Stomach (tissue), 19 donors: ENCODE measurements at places on chromosomes 12 and 14. TPM values are rescaled to one million over a fixed set of nuclear protein-coding genes. Genes with fewer than 3 reads are reported as not detected.

DNA sequence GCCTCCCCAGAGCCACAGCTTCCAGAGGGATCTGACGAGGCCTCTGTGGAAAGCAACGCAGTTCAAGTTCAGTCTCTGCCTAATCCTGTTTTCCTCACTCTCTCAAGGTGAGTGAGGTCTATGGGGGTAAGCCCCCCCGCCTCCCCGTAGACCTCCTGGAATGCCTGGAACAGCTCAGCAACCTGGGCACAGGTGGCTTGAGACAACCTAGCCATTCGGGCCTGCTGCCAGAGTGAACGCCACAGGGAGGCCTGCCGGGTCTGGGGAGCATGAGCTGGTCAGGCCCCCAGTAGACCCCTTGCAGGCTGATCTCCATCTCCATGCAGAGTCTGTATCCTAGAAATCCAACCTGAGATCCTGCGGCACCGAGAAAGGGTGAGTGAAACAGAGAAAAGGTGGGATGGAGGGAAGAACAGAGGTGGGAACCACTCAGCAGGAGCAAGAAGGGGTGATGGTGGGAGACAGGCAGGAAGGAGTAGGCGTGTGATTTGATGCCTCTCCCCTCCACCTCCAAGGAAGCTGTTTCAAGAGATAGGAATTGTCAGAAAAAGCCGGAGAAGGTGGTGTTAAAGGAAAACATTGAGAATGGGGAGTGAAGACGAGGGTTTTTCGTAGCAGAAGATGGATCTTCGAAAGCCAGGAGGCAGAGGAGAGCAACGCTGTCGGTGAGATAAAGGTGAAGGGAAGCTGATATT is 123.1 kb upstream of the PRMT8 start:
- no peaks in the 10 kb centered on the region for H3K36me3 ChIP-seq
- no peak overlapping the region for H3K4me3 ChIP-seq
- H3K4me1 ChIP-seq: peaks cover 12% of the 10 kb centered on the region
- H3K27ac ChIP-seq: no peak overlapping the region
- peaks cover 26% of the 10 kb centered on the region for H3K27me3 ChIP-seq

CD27 gene
- 1.7 TPM for polyA plus RNA-seq

USP44 gene
- polyA plus RNA-seq: 0.28 TPM

DNA sequence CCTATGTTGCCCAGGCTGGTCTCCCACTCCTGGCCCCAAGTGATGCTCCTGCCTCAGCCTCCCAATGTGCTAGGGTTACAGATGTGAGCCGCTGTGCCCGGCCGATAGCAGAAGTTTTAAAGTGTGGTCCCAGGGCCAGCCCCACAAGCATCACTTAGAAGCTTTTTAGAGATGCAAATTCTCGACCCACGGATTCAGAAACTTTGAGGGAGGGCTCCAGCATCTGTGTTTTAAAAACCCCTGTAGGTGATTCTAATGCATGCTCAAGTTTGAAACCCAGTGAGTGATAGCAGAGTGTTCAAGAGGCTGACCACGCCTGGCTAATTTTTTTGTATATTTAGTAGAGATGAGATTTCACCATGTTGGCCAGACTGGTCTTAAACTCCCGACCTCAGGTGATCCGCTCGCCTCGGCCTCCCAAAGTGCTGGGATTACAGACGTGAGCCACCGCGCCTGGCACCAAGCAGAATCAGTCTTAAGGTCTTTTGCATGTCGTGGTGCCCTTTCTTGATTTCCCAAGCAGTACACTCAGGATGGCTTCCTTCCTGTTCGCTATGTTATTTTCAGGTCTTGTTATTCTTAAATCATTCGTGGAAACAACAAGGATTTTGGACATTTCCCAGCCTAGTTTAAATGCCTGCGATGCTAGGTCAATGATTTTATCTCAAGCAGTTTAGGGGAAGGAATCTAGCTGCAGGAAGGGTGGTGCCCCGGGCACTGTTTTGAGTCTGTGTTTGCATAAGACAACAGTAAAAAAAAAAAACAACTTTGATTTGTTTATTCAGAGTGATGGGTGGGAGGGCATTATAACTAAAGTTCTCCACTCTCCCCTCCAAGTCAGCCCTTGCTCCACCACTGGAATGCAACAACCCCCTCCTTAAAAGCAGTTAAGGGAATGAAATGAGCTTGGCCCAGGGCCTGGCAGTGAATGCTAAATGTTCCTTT is 9.2 kb upstream of the RILPL2 start:
- H3K27me3 ChIP-seq: no peaks in the 10 kb centered on the region
- peak overlapping the region; percentile 3 for H3K4me3 ChIP-seq
- H3K4me1 ChIP-seq: peaks cover 41% of the 10 kb centered on the region
- no peaks in the 10 kb centered on the region for H3K36me3 ChIP-seq

DNA sequence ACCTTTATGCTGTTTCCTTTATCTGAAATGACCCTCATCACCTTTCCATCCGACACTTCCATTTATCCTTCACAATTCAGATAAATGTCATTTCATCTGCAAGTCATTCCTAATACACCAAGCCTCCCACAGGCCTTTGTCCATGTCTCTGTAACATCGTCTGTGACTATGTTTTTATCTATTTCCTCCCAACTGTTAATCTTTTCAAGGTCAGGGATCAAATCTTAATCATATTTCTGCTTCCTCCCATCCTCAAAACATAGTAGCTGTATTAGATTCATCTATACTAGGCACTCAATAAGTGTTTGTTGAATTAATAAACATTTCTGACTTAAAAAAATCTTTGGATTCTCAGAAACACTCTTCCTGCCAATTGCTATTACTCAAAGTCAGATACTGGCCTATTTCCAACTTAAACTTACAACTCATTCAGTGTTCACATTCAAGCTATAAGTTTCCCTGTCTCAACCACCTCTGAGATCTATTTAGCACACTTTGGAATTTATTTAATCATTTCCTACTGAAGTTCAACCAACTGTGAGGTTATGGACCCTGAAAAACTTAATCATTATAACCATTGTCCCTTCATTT is 100.2 kb upstream of the ALX1 start:
- no peaks in the 10 kb centered on the region for H3K4me1 ChIP-seq
- H3K27me3 ChIP-seq: no peaks in the 10 kb centered on the region
- H3K4me3 ChIP-seq: no peak overlapping the region
- H3K36me3 ChIP-seq: no peaks in the 10 kb centered on the region
- no peak overlapping the region for H3K27ac ChIP-seq

SLC6A12 gene
- polyA plus RNA-seq: 0.05 TPM

GRCh38 chr12:87233671-87234070 is 795.5 kb downstream of the C12orf50 start:
- H3K36me3 ChIP-seq: no peaks in the 10 kb centered on the region
- no peak overlapping the region for H3K27ac ChIP-seq
- DNase-seq: peak; percentile 28
- H3K27me3 ChIP-seq: no peaks in the 10 kb centered on the region
- no peak overlapping the region for H3K4me3 ChIP-seq

MSRB3 gene
- 17.9 TPM for polyA plus RNA-seq

RTL1 gene
- polyA plus RNA-seq: not detected

TAS2R43 gene
- not detected for polyA plus RNA-seq

DNA sequence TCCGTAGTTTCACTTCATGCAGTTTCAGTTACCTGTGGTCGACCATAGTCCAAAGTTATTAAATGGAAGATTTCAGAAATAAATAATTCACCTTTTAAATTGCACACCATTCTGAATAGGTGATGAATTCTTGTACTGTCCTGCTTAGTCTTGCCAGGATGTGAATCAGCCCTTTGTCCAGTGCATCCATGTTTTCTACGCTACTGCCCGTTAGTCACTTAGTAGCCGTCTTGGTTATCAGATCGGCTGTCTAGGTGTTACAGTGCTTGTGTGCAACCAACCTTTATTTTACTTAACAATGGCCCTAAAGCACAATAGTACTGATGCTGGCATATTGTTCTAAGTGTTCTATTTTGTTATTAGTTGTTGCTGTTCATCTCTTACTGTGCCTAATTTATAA is 146.7 kb downstream of the ACSS3 start:
- no peaks in the 10 kb centered on the region for H3K4me1 ChIP-seq
- no peak overlapping the region for H3K4me3 ChIP-seq
- no peak for DNase-seq

LGMN gene
- polyA plus RNA-seq: 35.0 TPM

LRRK2 gene
- polyA plus RNA-seq: 5.9 TPM

- no peaks in the 10 kb centered on the region for H3K27me3 ChIP-seq
- no peaks in the 10 kb centered on the region for H3K36me3 ChIP-seq
- no peak overlapping the region for H3K27ac ChIP-seq
Observed at GRCh38 chr14:44283836-44284235, 223.2 kb downstream of the FSCB start.

DNA sequence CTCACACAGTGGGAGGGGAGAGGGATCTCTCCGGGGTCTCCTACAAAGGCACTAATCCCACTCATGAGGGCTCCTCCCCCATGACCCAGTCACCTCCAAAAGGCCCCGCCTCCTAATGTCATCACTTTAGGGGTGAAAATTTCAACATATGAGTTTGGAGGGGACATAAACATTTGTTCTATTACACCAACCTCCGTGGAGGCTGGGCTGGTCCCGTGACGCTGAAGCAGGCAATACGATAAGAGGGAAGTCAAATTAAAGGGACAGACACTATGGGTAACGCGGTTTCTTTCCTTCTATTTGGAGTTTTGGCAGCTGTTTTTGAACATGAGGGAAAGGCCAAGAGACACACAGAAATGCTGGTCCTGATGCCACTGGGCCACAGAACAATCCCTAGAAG is 175.7 kb upstream of the VASH1 start:
- H3K36me3 ChIP-seq: no peaks in the 10 kb centered on the region
- DNase-seq: no peak
- H3K27ac ChIP-seq: no peak overlapping the region
- H3K27me3 ChIP-seq: no peaks in the 10 kb centered on the region
- H3K4me3 ChIP-seq: no peak overlapping the region

CCDC198 gene
- not detected for polyA plus RNA-seq

- H3K36me3 ChIP-seq: peaks cover 15% of the 10 kb centered on the region
- no peaks in the 10 kb centered on the region for H3K27me3 ChIP-seq
- peaks cover 28% of the 10 kb centered on the region for H3K4me1 ChIP-seq
- DNase-seq: peak; percentile 43
- no peak overlapping the region for H3K4me3 ChIP-seq
Observed at GRCh38 chr14:81176241-81176640, 44.5 kb downstream of the GTF2A1 start.

- H3K27me3 ChIP-seq: no peaks in the 10 kb centered on the region
- H3K27ac ChIP-seq: no peak overlapping the region
- peaks cover 70% of the 10 kb centered on the region for H3K4me1 ChIP-seq
- no peaks in the 10 kb centered on the region for H3K36me3 ChIP-seq
- DNase-seq: no peak
Observed at GRCh38 chr12:27614386-27614785, 81.9 kb upstream of the REP15 start.

TC2N gene
- polyA plus RNA-seq: 34.2 TPM

DNA sequence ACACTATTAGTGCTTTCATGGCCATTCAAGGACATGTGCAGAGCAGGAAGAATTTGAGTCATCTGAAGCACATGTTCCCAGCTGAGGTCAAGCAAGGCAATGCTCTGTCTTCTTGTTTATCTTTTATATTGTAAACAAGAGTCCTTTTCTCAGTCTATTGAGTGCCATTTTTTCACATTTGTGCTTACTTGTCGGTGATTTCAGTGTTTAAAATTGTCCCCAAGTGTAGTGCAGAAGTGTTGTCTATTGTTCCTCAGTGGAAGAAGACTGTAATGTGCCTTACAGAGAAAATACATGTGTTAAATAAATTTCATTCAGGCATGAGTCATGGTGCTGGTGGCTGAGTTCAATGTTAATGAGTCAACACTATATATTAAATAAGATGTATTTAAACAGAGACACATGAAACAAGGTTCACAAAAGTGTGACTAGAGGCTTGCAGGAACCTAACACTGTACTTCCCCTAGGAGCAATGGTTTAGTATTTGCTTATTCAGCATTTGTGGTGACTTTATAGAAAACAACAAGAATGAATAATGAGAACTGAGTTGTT is 391.1 kb downstream of the LRIG3 start:
- H3K4me3 ChIP-seq: no peak overlapping the region
- peak overlapping the region; percentile 14 for H3K27ac ChIP-seq
- DNase-seq: no peak
- H3K4me1 ChIP-seq: peaks cover 4% of the 10 kb centered on the region
- H3K36me3 ChIP-seq: no peaks in the 10 kb centered on the region
- no peaks in the 10 kb centered on the region for H3K27me3 ChIP-seq

NCKAP5L gene
- 4.1 TPM for polyA plus RNA-seq

GRCh38 chr12:110686294-110686903 is 2.5 kb downstream of the HVCN1 start:
- H3K4me1 ChIP-seq: peaks cover 26% of the 10 kb centered on the region
- no peak for DNase-seq
- no peak overlapping the region for H3K4me3 ChIP-seq

GRCh38 chr14:73058922-73059673 is 764 bp downstream of the RBM25 start:
- H3K27me3 ChIP-seq: no peaks in the 10 kb centered on the region
- peak overlapping the region; percentile 95 for H3K27ac ChIP-seq
- peaks cover 57% of the 10 kb centered on the region for H3K4me1 ChIP-seq
- H3K36me3 ChIP-seq: peaks cover 8% of the 10 kb centered on the region
- peak; percentile 69 for DNase-seq

MFAP5 gene
- polyA plus RNA-seq: 16.8 TPM

DNA sequence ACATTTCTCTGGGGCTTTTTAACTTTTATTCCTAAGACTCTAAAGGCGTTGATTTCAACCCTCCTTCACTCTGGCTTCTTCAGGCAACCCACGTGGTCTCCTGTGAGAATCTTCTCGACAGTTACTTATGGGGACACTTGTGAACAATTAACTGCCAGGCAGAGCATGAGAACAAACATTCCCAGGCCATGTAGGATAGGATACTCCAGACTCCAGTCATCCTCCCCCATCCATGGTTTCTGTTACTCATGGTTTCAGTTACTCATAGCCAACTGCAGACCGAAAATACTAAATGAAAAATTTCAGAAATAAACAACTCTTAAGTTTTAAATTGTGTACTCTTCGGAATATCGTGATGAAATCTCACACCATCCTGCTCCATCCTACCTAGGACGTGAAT is 19.5 kb downstream of the GPR68 start:
- no peak overlapping the region for H3K27ac ChIP-seq
- peaks cover 74% of the 10 kb centered on the region for H3K36me3 ChIP-seq

DBX2 gene
- polyA plus RNA-seq: not detected

- H3K4me3 ChIP-seq: no peak overlapping the region
- no peaks in the 10 kb centered on the region for H3K36me3 ChIP-seq
- H3K4me1 ChIP-seq: no peaks in the 10 kb centered on the region
- H3K27me3 ChIP-seq: no peaks in the 10 kb centered on the region
Observed at GRCh38 chr12:19035536-19035935, 94.0 kb upstream of the PLEKHA5 start.

- no peak overlapping the region for H3K27ac ChIP-seq
- H3K27me3 ChIP-seq: no peaks in the 10 kb centered on the region
- no peak overlapping the region for H3K4me3 ChIP-seq
- no peak for DNase-seq
- no peaks in the 10 kb centered on the region for H3K4me1 ChIP-seq
- H3K36me3 ChIP-seq: no peaks in the 10 kb centered on the region
Observed at GRCh38 chr12:247271-247670, 15.4 kb downstream of the SLC6A13 start.

DNA sequence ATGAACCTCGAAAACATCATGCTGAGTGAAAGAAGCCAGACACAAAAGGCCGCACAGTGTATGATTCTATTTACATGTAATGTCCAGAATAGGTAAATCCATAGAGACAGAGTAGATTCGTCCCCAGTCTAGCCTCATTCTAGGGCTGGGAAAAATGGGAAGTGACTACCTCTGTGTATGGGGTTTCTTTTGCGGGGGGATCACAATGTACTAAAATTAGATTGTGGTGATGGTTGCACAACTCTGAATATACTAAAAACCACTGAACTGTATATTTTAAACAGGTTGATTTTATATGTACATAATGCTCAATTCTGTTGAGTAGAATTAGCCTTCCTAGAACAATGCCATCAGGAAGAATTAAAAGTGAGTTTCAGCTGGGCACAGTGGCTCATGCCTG is 6.3 kb upstream of the RILPL2 start:
- H3K4me3 ChIP-seq: no peak overlapping the region
- H3K36me3 ChIP-seq: no peaks in the 10 kb centered on the region
- H3K27me3 ChIP-seq: no peaks in the 10 kb centered on the region
- no peak overlapping the region for H3K27ac ChIP-seq
